Hematopoietic multipotent progenitor cell treated with erythropoietin and hydrocortisone succinate and interleukin-3 and kit ligand, for 4 days (in vitro differentiated cells): ENCODE measurements at places on chromosomes 2 and 18.

GRCh38 chr2:95296011-95296410 lies 1.1 kb upstream of the KCNIP3 start:
- no peak for DNase-seq

DNA sequence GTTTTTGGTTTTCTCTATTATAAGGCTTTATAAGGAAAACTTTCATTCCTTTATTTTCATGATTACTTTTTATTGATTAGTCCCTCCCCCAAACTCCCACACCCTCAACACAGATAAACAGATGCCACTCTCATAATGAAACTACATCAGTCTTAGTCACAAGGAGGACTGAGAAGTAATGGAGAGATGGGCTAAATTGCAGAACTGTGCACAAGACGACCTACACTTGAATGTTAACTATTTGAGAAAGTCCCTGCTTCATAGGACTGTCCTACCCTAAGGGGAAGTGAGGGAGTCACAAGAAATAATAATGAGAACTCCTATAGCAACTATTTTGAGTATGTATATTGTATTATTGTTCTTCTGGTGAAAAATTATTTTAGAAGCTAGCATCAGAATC lies 360.8 kb downstream of the RBM43 start:
- DNase-seq, result no peak

DNA sequence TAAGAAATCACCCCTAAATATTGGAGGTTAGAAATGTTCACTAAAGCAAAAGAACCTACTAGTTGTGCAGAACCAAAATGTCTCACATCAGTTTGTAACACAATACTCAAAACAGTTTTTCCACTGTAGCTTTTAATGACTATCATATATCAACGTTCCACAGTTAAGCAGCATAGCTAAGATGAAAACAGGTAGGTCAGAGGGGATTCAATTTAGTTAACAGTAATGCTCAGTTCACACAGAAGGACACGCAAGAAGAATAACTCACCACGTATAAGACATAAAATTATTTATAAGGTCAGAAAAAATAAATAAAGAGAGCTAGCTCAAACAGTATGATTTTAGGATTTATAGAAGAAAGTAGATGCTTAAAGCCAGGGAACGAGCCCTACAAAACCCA lies 118.9 kb upstream of the CCDC150 start:
- no peak for DNase-seq

- DNase-seq, result peak; percentile 18
These were observed 36.8 kb downstream of the STON1 start for GRCh38 chr2:48566592-48567310.

GRCh38 chr2:1571477-1572417 lies 158.5 kb downstream of the TPO start:
- no peak for DNase-seq

GRCh38 chr2:189327879-189328847 lies 113.1 kb upstream of the WDR75 start:
- DNase-seq, result no peak

DNA sequence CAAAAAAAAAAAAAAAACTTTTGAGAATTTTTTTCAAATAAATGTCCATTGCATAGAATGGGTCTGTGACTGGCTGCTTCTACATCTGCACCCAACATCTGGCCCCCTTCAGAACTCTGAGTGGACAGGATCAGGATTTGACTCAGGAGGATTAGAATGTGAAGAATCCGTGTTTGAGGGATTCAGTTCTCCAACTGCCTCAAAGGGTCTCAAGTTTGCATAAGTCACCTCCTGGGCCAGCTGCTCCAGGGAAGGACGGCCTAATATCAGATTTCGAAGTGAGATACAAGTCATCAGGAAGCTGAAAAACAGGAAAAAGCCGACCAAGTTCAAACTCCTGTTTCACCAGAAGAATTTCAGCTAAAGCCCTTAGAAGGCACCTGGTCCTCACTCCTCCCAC lies 10.9 kb downstream of the MAT2A start:
- DNase-seq, result no peak

DNA sequence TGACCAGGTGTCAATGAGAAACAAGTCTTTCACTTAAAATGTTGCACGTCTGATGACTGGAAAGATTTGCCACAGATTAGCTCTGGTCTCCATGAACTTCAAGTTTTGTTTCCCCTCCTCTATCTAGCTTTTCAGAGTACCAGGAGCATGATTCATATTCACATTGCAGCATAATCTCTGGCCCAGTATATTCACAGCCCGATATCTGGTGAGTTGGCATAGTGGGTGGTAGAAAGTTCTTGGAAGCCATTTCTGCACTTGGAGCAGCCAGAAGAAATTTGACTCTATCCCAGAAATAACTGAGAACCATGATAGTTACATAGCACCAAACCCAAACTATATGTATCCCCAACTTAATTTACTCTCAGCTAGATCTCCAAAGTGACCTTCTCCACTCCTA lies 503.9 kb downstream of the PID1 start:
- no peak for DNase-seq

GRCh38 chr2:174972924-174973323 lies 32.3 kb downstream of the CHN1 start:
- no peak for DNase-seq

DNA sequence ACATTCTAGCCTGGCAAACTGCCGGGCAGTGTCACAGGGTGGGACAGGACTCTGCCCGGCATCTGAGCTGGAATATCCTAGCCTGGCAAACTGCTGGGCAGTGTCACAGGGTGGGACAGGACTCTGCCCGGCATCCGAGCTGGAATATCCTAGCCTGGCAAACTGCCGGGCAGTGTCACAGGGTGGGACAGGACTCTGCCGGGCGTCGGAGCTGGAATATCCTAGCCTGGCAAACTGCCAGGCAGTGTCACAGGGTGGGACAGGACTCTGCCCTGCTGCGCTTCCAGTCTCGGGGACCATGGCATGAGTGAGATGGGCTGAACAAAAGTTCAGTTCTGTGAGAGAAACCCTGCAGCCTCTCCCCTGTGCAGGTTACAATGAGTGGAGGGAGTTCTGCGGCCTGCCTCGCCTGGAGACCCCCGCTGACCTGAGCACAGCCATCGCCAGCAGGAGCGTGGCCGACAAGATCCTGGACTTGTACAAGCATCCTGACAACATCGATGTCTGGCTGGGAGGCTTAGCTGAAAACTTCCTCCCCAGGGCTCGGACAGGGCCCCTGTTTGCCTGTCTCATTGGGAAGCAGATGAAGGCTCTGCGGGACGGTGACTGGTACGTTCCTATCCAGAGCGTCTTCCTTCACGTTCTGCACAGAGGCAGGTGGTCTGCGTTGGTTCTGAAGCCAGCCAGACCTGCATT lies 80.3 kb downstream of the TPO start:
- DNase-seq, result no peak

DNA sequence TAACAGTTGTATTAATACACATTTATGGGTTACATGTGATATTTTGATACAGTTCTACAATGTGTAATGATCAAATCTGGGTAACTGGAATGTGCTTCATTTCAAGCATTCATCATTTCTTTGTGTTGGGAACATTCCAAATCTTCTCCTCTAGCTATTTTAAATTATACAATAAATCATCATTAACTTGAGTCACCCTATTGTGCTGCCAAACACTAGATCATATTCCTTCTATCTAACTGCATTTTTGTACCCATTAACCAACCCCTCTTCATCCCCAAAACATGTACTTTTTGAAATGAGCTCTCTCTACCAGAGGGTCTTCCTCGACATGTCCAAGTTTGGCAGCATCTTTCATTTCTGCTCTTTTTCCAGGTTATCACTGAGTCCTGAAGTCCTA lies 81.1 kb upstream of the TTC39C start:
- DNase-seq, result no peak

- DNase-seq, result no peak
These were observed 181.1 kb downstream of the INO80D start for GRCh38 chr2:205904873-205905272.

GRCh38 chr2:15425712-15426111 lies 135.4 kb downstream of the NBAS start:
- no peak for DNase-seq

DNA sequence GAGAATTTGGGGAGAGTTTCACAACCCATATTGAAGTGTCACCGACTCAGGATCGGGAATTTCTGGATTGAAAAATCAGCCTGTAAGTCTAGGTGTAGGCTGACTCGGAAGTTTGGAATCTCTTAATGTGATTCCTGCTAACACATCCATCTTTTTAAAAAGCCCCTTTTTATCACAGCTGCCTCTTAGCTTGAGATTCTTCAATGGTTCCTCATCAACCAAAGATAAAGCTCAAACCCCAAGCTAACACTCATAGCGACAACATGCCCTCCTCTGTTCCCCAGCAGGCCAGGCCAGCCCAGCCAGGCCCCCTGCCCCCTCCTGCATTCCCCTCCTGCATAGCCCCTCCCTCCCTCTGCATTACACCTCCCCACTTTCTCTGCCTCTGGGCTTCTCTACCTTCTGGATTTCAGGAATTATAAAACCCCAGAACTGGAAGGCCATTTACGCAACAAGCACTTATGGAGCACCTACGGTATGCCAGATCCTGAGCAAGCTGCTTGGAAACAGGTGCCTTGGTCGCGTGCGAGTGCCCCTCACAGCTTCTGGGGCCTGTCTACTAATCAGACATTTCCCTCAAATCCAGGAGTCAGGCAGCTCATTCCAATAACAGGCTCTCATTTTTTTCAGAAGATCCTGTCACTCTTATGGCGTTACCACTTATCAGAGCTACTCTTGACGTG lies 63.4 kb downstream of the EMX1 start:
- no peak for DNase-seq

- DNase-seq, result peak; percentile 84
These were observed 12.6 kb downstream of the ITPRID2 start for GRCh38 chr2:181904022-181904632.

DNA sequence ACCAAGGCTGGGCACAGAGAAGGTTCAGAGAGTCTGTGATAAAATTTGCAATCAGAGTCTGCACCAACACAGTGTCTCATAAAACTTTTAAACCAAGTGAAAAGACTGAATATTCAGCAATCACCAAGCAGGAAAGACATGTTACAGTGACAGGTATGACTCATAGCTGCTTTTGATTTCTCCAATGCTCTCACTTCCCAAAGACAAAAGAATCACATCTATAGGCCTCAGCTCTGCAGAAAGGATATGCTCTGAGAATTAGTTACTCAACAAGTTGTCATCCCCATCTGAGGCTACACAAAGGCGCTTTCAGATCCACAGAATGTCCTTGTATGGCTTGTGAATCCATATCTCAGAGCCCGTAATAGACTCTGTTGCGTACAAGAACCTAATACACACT lies 92.5 kb downstream of the KCNF1 start:
- DNase-seq, result no peak

DNA sequence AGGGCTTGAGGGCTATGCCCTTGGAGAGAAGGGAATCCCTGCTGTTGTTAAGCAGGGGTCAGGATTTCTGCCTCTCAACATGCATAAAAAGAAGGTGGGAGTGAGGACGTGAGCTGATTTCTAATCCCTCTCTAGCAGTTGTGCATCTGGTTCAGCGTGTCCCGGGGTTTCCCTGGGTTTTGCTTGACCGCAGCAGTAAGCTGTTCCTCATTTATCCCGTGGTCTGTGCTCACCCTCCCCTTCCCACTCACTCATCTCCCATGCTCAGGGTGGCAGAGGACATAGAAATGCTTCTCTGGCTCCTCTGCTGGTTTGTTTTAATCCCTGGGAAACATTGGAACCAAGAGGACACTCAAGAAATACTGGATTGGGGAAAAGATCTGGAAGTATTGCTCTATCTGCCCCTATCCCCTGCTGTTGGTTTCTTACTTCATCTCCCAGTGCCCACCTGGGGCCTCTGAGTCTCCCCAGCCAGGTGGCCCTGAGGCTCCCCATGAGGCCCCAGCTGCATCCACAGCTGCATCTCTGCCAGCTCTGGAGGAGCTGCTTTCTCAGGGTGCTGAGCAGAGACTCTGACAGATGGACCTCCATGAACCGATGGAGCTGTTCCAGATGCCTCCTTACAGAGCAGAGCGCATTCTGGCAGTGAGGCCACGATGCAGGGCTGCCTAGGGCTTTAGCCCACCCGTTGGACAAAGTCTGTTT lies 36.1 kb downstream of the TET3 start:
- peak; percentile 65 for DNase-seq

GRCh38 chr2:203195331-203196036 lies 43.3 kb upstream of the CYP20A1 start:
- no peak for DNase-seq

- DNase-seq, result no peak
These were observed 900.9 kb downstream of the CPS1 start for GRCh38 chr2:211457325-211457724.

DNA sequence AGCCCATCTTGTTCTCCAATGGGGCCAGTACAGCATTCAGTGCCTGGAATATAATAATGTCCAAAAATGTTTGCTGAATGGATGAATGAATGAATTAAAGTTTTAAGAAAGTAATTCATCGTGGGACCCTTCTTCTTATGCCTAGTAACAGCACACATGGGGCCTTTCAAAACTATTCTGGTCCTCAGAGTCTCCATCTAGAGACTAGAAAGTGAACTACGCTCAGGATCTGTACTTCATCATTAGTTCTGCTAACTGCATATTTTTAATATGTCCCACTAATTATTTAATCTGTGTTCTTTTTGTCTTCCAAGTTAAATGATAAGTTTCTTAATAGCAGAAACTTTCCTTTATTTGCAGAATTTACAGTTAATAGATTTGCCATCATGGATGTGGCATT lies 172.5 kb downstream of the SMAD2 start:
- peak; percentile 41 for DNase-seq

DNA sequence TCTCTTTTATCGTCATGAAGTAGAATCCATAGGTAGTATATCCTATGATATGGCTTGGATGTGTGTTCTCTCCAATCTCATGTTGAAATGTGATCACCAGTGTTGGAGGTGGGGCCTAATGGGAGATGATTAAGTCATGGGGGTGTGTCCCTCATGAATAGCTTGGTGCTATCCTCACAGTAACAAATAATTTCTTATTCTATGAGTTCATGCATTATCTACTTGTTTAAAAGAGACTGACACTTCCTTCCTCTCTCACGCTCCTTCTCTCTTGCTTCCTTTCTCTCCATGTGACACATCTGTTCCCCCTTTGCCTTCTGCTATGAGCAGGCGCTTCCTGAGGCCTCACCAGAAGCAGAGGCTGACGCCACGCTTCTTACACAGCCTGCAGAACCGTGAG lies 165.6 kb downstream of the MREG start:
- DNase-seq, result no peak

DNA sequence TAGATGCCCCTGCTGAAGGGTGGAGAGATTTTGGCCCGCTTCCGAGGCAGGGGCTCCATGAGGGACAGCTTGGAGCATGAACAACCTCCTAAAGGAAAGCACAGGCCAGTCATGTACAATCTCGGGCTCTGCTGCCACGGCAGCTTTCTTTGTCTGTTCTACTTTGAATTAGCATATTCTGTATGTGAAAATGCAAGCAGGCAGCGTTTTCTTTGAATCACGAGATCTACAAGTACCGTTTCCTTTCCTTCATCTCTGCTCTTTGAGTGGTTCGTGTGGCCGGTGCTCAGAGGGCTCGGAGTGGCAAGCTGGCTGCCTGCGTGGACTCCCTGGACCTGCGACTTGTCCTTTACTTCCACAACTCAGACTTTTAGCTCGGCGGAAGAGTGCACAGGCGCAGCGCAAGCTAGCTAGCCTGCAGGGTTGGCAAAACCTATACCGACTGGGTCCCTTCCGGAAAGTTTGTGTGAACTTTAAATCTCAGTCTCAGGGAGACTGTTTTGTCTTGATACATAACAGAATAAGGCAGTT lies 6.9 kb downstream of the TWIST2 start:
- no peak for DNase-seq
